ENCODE measurements at places on chromosomes 7 and 10.
A peak's percentile ranks its signal among the peaks of the same experiment; 100 is the strongest.

DNA sequence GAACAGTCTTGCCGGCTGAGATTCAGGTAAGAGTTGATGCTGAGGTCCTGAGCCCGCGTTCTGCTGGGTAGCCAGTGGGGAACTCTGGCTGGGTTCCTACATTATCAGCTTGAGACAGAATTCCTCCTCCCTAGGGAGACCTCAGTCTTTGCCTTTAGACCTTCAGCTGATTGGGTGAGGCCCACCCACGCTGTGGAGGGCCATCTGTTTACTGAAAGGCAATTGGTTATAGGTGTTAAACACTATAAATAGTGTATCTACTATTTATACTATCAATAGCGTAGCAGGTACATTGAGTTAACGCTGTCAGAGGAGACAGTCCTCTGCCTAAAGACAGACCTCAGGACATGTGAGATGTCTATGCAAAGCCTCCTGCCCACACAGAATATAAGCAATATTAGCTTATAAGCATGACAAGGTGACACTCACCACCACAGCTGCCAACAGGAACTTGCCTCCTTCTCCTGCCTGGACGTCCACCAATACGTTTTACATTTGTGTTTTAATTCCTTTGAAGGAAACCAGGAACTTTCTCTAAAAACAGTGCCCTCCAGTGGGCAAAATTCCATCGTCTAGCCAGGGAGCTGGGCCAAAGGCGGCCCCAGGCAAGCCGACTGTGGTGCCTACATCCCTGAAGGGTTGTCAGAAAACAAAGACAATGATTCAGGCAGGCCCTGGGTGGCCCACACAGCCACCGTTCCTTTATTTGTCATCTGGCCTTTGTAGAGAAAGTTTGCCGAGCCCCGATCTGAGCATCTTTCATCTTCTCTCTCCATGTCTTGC lies 58.8 kb downstream of the INSIG1 start:
- DNase-seq, result peak; percentile 13

DNA sequence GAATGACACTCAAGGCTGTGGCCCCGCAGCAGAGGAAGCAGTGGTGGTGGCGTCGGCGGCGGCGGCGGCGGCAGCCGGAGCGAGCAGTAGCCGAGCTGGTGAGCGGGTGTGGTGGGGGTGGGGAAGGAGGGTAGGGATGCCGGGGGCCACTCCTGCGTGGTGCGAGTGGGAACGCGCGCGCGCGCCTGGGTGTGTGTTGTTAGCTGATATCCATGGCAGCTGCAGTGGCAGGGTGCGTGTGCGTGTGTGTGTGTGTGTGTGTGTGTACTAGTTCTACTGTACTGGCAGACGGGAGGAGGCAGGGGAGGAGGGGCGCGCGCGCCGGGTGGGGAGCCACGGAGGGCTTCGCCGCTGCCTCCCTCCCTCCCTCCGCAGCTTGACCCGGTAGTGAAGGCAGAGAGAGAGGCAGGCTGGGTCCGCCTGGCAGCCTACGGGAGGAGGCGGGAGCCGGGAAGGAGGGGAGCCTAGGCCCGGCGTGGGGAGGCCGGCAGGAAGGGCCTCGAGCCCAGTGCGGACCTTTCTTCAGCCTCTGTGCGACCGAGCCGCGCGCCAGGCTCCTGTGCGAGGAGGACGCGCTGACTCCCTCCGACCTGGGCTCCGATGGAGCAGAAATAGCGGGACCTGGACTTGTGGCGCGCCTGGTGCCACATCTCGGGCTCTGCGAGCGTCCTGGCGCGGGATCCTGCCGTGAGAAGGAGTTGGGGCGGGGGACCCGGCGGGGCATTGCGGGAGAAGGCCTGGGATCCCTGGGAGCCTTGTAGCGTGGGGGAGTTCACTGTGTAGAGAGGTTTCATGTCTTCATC lies at the start of gene MAGI2:
Gene MAGI2, minus strand, starts transcription at position 110 of the 803 bp plus-strand sequence. CDS start 347 bp downstream, outside the sequence.
- peak; percentile 91 for DNase-seq

DNA sequence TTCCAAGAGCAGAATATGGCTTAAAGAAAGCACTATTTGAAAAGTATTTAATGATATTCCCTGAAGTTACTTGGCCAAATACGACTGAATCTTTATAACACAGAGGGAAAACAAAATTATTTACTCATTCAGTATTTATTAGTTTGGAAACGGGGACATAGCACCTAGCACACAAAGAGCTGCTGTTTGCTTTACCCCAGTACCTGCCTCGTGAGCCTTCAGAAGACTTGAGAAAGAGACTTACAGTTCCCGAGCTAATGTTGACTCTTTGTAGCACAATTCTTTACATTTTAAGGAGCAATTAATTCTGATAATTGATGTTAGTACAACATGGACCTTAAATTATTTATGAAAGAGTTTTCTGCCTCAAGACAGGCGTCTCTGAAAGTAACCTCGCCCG lies 88.7 kb downstream of the FAM204A start:
- DNase-seq, result no peak

- DNase-seq, result no peak
These were observed 15.5 kb downstream of the CREB3L2 start for GRCh38 chr7:137986252-137987017.

- no peak for DNase-seq
These were observed 21.4 kb downstream of the RPP30 start for GRCh38 chr10:90893190-90893589.

DNA sequence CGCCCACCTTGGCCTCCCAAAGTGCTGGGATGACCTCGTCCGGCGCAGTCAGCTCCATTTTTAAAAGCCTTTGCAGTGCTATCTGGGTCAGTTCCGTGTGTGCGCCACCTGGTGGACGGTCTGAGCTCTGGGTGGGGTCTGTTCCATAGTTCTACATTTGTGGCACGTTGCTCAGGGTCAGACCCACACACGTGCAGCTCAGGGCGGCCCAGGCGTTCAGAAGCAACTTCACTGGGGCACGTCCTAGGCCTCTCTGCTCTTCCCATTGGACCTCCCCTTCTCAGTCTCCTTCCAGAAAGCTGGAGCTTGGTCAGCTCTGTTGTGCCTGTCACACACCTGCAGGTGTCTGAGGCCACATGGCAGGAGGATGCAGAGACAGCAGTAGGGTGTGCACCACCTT lies 137.9 kb downstream of the DNAJB6 start:
- no peak for DNase-seq

Data from substantia nigra (tissue), 51 donors.